Effector CD4-positive, alpha-beta T cell (primary cell): ENCODE measurements at places on chromosomes 3 and 15.

DNA sequence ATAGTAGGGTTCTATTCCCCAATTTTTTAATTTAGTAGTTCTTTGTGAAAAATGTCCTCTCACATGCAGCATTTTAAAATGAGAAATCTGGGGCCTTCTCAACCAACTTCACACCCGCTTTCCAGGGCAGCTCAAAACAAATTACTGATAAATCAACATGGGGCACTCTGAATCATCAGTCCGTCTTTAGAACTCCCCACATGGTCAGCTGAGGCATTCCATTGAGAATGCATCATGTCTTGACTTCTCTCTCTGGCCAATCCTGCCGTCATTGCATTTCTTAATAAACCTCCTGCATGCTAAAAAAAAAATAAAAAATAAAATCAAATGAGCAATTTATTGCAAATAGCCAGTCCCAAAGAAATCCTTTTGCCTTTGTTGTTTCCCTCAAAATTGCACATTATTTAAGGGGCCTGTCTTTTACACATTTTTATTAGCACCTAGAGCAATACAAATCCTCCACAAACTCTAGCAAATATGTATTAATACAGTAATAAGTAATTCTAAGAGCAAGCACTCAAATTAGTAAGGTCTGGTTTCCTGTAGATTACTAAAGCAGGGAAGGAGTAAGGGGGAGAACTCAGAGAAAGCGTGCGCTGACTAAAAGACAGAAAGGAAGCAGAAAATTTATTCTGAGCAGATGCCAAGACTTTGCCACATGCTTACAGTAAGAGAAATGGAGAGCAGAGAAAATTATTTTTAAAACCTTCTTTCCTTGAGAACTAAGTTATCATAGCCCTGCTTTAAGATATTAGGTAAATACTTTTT lies 175.7 kb downstream of the TNIK start:
- no peak for DNase-seq

GRCh38 chr3:177314897-177315296 lies 117.6 kb upstream of the TBL1XR1 start:
- DNase-seq, result no peak

DNA sequence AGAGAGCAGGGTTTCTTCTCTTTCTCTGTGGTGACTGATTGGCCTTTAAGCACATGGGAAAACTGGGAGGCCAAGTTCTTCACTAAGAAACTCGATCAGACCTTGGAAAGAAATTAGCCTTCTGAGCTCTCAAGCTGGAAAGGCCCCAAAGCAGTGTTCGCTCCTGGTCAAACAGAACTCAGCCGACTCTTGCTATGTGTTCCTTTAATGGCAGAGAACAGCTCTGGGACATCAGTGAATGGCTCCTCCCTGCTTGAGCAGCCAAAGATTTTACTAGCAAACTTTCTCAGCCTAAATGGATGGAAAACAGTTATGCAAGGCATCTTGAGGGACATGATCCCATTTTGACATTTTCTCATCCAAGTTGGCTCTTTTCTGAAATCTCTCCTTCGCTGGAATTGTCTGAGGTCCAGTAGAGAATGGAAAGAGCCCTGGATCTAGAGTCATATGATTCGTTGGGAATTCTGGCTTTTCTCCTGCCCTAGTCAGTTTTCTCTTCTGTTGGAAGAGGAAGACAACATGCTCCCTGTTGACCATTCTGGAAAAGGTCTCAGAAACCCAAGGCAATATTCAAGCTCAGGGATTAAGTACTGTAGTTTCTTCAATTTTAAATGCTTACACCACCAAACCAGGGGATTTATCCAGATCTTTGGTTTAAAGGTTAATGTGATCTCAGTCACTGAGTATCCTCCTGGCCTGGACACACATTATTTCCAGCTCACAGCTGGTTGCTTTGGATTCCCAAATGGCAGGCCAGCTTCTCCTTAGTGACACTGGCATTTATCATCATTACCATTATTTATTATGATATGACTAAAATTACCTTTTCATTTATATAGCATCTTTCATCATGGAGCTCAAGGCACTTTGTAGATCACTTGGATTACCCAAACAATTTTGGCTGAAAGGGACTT lies 319.6 kb downstream of the AGBL1 start:
- DNase-seq, result no peak

GRCh38 chr3:21158861-21159542 lies 592.0 kb downstream of the ZNF385D start:
- DNase-seq, result no peak

DNA sequence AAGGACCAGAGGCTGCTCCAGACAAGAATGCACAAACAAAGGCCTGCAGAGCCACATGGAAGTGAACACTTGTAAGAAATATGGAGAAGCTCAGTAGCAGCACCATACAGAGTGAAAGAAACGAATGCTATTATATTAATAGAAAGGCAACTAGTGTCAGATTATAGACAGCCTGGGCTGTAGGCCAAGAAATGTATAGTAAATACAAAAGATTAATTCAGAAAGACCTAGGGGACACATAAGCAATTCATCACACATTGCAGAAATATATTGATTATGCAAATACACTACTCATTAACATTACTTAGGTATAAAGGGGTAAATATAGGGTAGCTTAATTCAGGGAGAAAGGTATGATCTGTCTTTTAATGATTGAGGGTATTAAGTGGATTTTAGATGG lies 69.5 kb upstream of the GUCA1C start:
- no peak for DNase-seq

GRCh38 chr3:189710620-189711402 lies 79.6 kb downstream of the TP63 start:
- no peak for DNase-seq

DNA sequence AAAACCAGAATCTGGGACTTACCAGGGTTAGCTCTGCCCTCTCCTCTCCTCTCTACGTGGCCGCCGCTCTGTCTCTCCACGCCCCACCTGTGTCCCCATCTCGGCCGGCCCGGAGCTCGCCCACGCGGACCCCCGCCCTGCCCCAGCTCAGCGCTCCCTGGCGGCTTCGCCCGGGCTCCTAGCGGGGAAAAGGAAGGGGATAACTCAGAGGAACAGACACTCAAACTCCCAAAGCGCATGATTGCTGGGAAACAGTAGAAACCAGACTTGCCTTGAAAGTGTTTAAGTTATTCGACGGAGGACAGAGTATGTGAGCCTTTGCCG lies 5.4 kb downstream of the ISL2 start:
- DNase-seq, result no peak

GRCh38 chr15:73082812-73083211 lies 30.5 kb downstream of the NEO1 start:
- no peak for DNase-seq

DNA sequence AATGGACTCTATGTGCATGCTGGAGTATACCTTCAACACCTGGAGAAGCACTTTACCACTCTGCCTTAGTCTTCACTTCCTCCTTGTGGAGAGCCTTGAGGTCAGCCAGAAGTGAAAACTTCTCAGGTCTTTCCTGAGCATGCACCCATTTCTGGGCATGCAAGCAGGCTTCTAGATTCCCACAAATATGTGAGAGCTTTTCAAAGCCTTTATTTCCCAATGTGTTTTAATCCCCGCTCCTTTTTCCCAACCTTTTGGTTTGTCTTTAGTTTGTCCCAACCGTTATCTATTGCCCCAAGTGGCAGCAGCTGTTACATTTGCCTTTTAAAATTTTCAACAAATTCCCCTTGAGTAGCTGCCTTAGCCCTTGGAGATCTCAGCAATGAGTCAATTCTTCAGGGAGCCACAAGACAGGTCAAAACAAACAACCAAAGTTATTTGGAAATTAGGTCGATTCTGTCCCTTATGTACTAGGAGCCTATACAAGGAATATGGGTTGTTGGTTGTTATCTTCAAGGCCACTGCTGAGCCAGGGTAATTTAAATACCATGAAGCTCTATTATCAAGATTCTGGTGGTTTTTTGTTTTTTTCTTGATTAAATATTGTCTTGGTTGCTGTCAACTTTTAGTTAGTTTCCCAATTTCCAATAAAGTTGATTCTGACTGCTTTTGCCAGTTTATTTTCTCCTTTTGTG lies 44.4 kb downstream of the LSM3 start:
- no peak for DNase-seq

- DNase-seq, result peak; percentile 91
Measured at GRCh38 chr3:52231502-52232278, 6.2 kb upstream of the TLR9 start.

- DNase-seq, result no peak
Measured at GRCh38 chr3:100880845-100881244, 112.4 kb downstream of the ABI3BP start.

DNA sequence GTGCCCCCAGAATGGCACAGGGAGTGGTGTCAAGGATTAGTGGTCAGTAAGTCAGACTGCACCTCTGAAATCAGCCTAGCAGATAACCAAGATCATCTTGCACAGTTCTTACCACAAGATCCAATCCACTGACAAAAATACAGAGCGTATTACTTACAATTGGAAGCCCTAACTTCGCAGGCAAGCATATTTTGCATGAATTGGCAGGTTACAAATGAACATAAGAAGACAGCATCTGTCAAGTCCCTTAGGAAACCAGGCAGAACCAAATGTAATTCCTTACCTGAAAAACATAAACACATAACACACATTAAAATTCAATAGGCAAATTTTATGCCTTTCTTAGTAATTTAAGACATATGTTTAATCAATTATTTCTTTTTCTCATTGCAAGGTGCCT lies 293.4 kb downstream of the MAGI1 start:
- DNase-seq, result no peak

GRCh38 chr3:182460303-182460702 lies 333.0 kb upstream of the ATP11B start:
- no peak for DNase-seq

- peak; percentile 30 for DNase-seq
Measured at GRCh38 chr15:31977812-31978661, 52.3 kb upstream of the CHRNA7 start.

DNA sequence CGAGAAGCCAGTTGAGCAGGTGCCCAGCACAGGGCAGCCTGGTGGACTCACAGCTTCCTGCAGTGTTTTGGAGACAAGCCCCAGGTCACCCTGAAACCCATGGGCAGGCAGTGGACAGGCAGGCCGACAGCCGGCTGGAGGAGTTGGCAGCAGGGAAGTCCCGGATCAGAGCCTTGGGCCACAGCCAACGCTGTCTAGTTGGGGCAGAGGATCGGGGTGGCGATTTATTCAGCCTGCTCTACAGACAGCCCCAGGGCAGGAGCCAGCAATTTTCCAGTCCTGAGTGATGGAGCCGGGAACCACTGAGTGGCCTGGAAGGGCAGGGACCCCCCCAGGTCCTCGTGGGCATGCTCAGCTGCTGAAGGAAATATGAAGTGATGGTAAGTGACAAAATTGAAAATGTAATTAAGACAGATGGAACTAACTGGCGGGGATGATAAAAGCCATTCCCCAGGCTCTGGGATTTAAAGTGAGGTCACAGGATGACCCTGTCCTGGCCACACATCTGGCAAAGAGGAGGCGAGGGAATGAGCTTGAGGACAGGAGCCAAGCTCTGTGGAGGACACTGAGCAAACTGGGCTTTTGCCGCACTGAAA lies 34.4 kb upstream of the TBC1D21 start:
- DNase-seq, result no peak

DNA sequence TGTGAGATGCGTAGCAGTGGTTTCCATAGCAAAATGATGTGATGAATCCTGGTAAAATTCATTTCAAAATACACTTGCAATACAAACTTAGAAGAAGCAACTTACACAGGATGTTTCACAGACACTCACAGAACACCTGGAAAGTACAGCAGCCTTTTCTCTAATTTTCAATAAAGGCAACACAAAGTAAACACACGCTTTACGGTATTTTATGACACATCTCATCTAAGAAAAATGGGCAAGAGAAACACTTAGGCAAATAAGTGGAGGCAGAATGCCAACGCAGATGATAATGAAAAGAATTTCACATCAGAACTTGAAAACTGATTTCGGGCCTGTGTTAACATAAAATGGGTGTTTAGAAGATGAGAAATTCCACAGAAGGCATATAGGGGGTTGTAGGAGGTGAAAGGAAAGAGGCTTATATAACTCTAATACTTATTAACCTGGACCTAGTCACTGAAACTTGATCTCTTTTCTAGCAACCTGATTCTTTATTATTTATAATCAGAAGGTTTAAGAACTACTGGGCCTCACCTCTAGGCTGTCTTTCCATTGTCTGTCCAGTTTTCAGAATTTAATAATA lies 25.6 kb upstream of the MAP3K13 start:
- DNase-seq, result no peak

DNA sequence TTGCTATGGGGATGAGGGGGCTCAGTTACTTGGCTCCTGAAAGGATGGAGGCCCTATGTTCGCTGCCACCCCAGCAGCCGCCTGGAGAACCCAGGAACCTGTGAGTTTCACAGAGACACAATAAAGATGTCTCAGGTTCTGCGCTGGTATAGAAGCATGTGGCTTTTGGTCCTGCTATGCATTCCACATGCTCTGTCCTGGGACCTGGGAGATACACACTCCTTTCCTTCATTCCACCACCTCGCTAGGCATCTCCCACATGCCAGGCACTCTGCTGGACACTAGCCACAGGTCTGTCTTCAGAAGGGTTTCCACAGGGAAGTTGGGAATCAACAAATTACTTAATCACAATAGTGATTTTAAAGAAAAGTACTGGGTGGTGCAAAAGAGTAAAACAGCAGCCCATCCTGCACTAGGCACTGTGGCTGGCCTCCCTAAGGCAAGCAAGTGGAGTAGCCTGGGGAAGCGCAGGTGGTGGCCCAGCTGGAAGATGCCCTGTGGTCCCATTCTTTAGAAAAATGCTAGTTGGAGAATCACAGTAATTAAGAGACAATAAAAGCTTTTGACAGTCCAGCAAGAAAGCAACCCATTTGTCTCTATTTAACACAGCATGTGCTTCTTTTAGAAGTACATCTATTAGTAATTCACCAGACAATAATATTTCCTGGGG lies 408.9 kb upstream of the WNT5A start:
- DNase-seq, result no peak

- no peak for DNase-seq
Measured at GRCh38 chr15:73367624-73368300, 996 bp downstream of the HCN4 start.

DNA sequence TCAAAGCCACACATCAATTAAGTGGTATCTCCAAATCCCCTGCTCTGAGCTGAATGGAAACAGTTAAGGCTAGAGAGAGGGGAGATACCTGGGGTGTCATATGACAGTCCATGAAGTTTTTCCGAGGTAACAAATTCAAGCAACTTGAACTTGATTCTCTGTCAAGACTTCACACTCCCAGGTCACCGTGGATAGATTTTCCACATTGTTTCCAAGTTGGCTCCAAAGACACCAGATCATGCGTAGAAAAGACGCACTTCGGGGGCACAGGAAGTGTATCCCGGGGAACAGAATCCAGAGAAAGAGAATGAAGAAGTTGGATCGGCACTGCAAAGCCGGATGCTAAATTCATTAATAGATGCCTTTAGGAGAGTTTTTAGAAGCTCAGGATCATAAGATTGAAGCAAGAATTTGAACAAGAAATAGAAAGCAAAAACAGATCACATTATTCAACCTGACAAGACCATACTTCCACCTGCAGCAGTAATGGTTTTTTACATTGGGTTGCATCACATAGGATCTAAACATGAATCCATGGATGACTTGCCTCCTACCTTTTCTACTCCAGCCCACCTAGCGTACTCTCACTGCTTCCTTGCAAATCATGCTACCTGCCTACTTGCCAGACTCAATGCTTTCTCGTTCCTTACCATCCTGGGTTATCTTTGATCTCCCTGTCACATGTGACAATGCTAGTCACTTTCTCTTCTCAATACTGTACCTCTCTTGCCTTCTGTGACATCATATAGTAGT lies 253.0 kb upstream of the ADAMTS9 start:
- DNase-seq, result no peak
